ENCODE measurements at places on chromosomes 5 and 9.
A peak's percentile ranks its signal among the peaks of the same experiment; 100 is the strongest.

DNA sequence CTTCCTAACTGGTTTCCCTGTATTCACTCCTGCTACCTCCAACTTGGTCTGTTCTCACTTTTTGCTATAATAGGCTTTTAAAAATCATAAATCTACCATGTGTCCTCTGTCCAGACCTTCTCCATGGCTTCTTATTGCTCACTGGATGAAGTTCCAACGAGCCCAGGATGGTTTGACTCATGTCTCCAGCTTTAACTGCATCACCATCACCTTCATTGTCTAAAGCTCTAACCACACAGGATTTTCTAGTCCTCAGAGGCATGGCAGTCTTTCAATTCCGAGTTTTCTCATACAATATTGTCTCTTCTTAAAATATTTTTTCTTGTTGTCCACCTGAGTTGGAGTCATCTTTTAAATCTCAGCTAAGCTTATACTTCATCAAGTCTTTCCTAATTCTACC, 49.3 kb downstream of the PDCD1LG2 start:
- no peak for DNase-seq

DNA sequence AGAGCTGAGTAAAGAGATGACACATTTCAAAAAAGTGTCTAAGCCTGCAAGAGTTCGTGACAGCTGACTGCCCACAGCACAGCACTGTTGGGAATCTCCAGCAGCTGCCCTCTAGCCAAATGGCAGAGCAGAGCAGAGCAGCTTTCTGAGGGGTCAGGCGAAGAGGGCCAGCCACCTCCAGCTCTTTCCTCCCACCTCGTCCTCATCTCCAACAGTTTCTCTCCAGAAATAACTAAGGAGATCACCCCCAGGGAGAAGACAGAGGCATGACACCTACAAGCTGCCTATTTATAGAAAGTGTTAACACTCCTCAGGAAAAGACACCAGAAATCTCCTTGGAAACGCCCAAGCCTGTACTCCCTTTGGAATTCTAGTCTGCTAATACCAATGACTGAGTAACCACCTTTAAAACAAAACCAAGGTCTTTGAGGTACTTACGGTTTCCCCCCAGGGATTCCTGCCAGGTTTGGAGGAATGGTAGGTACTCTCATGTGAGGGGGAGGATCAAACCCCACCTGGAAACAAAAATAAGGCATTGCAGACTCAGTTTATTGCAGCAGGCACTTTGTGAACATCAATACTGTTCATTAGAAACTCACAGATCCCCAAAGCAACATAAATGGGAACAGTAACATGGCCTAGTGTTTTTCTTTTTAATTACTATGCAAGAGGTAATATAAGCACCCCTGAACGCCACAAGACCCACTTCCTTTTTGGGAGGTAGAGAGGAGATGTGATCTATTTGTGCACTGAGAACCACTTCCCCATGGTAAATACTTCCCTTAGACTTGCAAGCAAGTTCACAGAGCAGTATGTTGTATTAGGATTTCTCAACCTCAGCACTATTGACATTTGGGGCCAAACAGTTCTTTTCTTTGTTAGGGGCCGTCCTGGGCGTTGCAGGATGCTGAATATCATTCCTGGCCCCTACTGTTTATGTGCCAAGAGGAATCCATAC, 79.3 kb downstream of the TLE1 start:
- DNase-seq: no peak

DNA sequence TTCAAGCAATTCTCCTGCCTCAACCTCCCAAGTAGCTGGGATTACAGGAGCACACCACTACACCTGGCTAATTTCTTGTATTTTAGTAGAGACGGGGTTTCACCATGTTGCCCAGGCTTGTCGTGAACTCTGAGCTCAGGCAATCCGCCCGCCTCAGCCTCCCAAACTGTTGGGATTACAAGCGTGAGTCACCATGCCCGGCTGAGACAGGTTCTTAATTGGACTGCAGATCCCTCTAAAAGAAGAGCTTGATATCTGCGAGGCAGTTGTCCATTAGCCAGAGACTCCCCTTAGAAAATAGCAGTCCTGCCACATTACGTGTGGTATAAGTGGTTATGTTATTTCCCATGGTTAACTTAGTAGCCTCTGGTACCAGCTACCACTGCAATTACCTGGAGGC, 46.6 kb upstream of the NPR3 start:
- no peak for DNase-seq

DNA sequence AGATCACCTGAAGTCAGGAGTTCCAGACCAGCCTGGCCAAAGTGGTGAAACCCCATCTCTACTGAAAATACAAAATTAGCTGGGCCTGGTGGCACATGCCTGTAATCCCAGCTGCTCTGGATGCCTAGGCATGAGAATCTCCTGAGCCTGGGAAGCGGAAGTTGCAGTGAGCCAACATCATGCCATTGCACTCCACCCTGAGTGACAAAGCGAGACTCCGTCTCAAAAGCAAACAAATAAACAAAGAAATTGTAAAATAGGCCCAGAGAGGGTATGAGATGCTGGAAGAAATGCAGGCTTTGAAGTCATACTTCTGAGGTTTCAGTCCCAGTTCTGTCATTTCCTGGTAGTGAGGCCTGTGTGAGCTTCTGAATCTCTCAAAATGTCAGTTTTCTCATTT, 5.3 kb upstream of the ARHGEF37 start:
- DNase-seq: no peak

GRCh38 chr5:53667621-53668020, 107.2 kb downstream of the NDUFS4 start:
- DNase-seq: no peak

GRCh38 chr9:6581253-6581652, 64.3 kb downstream of the GLDC start:
- no peak for DNase-seq

GRCh38 chr9:76662476-76663281, 101.6 kb upstream of the PCA3 start:
- DNase-seq: no peak

GRCh38 chr9:91481972-91482371, 58.3 kb upstream of the NFIL3 start:
- no peak for DNase-seq

DNA sequence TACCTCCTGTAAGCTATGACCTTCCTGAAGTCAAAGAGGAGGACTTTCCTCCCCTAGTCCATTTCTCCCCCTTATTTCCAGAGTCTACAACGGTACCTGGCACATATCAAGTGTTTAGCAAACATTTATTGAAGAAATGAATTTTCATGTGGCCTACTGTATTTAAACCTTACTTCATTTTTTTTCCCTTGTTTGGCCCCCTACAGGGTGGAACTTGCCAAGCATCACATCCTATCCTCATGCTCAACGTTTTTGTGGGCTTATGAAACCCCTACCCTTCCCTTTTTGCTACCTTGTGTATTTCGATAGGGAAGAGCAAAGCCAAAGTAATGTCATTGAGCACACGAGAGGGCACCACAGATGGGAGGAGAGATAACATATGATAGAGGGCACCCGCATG, 1857.8 kb upstream of the WWC1 start:
- no peak for DNase-seq

DNA sequence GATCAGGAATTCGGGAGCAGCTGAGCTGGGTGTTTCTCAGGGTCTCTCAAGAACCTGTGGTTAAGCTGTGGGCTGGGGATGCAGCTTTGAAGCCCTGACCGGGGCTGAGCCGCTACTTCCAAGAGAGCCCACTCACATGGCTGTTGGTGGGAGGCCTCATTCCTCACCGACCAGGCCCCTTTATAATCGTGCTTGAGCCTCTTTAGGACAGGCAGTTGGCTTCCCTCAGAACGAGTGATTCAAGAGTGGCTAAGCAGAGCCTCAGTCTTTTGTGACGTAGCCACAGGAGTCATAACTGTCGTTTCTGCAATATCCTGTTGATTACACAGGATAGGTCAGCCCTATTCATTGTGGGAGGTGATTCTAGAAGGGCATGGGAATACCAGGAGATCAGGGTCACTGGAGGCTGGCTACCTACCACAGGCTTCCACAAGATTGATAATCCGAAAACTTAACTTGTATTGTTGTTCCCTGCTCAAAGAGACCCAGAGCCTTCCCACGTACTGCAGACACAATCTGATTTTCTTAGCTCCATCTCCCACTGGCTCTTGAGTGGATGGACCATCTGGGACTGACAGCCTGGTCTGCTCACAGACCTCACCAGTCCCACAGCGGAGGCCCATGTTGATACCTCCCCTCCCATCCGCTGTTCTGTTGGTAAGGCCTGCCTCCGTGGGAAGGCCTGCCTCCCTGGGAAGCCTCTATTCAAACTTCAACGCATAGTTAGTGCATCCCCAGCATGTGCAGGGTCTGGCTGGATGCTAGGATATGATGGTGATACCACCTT, 3.0 kb upstream of the ERGIC1 start:
- DNase-seq: no peak

- DNase-seq: no peak
These were observed 85.8 kb upstream of the MVB12B start for GRCh38 chr9:126240835-126241234.

DNA sequence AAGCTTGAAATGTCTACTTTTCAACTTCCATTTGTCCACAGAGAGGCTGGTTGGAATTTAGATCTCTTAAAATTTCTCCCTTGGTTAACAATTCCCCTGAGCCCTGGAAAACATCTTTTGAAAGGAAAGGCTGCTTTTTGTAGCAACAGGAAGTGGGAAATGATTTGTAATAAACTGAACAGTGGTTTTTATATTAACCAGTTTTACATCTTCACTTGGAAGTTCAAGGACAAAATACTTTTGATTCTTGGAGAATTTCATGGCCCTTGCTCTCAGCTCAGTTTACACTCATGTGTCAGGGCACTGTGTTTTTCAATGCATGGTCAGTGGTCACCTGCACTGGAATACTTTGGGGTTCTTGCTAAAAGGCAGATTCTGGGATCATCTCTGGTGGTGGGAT, 9.9 kb downstream of the MLANA start:
- DNase-seq: no peak

DNA sequence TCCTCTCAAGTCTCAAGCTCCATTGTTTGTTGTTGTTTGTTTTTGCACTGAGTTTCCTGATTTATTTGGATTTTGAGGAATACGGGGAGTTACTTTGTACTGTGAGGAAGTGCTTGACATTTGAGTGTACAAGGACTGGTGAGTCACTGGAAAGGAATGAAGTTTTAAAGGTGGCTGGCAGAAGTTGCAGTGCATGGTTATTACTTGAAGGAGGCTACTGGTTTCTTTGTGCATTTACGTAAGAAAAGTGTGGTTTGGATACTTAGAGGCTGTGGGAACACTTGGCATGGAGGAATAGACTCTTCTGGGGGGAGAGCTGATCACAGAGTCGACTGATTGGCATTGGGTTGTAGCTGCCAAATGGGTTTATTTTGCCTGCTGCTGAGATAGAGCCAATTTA, 919.0 kb downstream of the TAF11L14 start:
- no peak for DNase-seq

GRCh38 chr9:128412120-128412790, 8.4 kb upstream of the CERCAM start:
- no peak for DNase-seq

DNA sequence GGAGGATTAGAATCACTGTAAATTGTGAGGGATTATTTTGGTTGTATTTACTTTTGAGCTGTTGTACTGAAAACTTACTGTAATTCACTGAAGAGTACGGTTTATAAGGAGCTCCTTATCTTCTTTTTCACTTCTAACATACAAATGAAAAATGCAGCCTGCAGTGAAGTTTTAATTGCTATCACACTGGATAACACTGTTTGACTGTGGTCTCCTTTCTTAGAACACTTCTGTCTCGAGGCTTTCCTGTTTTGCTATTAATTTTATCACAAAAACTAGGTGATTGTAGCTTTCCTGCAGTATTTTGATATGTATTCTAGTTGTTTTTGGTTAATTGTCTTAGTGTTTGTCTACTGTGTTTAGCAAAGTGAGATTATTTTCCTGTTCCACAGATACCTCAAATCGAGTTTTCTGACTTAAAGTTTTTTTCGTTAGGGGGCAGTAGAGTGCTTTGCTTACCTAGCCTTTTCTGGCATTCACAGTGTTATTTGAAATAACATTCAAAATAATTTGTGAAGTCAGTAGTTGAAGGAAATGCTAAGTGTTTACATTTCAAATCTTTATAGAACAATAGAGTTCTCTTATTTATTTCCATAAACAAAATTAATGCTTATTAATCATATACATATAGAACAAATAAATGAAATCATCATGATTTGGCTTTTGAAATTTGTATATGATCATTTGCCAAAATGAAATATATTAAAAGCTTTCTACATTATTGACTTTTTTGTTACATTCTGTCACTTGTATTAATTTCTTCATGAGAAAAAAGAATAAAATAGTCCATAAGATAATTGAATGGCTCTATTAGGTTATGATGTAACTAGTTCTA, 52.9 kb downstream of the COMMD10 start:
- peak; percentile 14 for DNase-seq

- no peak for DNase-seq
These were observed 9.4 kb upstream of the LMX1B start for GRCh38 chr9:126604059-126605055.

- DNase-seq: no peak
These were observed 176.9 kb downstream of the RGS3 start for GRCh38 chr9:113640418-113640817.

DNA sequence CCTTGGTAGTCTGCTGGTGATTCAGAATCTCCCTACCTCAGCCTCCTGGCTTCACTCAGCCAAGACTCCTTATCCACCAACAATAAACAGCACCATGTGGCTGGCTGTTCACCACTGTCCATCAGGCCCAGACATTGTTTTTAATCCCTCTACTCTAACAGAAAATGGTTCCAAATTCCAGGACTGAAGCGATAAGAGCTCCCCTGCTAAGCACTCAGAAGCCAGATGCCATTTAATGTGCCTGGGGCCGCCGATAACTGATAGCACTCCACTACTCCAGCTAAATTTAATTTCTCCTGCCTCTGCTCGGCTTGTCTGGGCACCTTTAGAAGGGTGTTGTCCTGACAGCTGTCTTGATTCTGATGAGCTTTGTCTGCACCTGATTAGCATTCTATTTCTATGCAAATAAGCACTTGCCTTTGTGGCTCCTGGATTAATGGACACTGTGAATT, 47.1 kb downstream of the ZNF622 start:
- no peak for DNase-seq

GRCh38 chr9:92097997-92098482, 17.2 kb downstream of the SPTLC1 start:
- no peak for DNase-seq

- no peak for DNase-seq
These were observed 41.9 kb upstream of the TEX48 start for GRCh38 chr9:114723931-114724330.

DNA sequence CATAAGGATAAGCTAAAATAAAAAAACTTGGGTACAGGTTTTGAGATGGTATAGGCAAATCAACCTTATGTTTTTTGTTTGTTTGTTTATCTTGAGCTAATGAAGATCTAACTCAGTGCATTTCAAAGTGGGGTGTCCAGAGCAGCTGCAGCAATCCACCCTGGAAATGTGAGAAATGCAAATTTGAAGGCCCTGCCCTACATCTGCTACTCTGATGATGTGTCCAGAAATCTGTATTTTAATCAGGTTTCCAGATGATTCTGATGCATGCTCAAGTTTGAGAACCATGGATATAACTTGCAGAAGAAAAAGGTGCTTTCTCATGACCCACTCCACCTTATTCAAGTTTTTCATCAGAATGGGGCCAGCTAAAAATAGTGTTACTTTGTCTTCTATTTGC, 467.0 kb downstream of the NTRK2 start:
- no peak for DNase-seq

GRCh38 chr5:53929570-53929969, 369.1 kb downstream of the NDUFS4 start:
- no peak for DNase-seq

GRCh38 chr9:95629585-95629984, 112.8 kb upstream of the PTCH1 start:
- DNase-seq: no peak

All from NCI-H1417 treated with DMSO at 0.1 percent for 48 hours (cell line).